ENCODE measurements at places on chromosomes 6 and 20.

DNA sequence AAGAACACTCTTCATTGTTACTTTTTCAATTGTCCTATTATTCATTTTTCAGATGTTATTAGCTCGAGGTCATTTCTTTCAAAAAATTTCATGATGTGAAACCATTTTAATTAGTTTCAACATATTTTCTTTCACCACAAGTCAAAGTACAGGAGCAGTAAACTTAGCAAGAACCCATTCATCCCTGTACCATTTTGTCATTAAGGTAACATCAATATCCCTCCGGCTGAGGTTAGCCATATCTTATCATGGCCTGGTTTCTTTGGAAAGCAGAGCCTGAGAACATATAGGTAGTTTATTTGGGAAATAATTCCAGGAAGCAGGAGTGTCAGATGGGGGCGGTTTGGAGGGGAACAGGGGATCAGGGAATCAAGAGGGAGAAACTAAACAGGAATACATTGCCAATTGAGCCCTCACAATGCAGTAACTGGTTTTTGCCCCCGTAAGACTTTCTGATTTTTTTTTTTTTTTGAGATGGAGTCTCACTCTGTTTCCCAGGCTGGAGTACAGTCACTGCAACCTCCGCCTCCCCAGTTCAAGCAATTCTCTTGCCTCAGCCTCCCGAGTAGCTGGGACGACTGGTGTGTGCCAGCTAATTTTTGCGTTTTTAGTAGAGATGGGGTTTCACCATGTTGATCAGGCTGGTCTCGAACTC lies 83.7 kb downstream of the MKKS start:
- no peak for DNase-seq

- DNase-seq: no peak
These were observed 3.5 kb downstream of the CST9 start for GRCh38 chr20:23602241-23602640.

DNA sequence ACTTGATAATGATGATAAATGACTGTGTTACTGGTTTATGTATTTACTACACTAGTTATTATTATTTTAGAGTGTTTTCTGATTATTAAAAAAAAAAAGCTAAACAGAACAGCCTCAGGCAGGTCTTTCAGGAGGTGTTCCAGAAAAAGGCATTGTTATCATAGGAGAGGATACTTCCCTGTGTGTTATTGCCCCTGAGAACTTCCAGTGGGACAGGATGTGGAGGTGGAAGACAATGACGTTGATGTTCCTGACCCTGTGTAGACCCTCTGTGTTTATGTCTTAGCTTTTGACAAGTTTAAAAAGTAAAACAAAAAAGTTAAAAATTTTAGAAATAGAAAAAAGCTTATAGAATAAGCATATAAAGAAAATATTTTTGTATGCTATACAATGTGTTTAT lies 49.1 kb downstream of the NCOA7 start:
- DNase-seq: no peak

DNA sequence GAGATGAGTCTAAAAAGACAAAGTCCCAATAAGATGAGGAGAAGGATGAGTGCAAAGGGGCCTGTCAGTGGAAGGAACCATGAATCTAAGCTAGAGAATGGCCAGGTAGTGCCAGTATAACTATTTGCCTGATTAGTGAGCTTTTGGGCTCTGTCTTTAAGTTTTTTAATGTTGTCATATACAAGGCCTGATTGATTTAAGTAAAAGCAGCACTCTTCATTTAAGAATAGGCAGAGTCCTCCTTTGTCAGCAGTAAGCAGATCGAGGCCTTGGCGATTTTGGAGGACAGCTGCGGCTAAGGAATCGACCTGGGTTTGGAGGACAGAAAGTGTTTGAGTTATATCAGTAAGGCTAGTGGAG lies 753.4 kb upstream of the ADGRB3 start:
- DNase-seq: no peak

DNA sequence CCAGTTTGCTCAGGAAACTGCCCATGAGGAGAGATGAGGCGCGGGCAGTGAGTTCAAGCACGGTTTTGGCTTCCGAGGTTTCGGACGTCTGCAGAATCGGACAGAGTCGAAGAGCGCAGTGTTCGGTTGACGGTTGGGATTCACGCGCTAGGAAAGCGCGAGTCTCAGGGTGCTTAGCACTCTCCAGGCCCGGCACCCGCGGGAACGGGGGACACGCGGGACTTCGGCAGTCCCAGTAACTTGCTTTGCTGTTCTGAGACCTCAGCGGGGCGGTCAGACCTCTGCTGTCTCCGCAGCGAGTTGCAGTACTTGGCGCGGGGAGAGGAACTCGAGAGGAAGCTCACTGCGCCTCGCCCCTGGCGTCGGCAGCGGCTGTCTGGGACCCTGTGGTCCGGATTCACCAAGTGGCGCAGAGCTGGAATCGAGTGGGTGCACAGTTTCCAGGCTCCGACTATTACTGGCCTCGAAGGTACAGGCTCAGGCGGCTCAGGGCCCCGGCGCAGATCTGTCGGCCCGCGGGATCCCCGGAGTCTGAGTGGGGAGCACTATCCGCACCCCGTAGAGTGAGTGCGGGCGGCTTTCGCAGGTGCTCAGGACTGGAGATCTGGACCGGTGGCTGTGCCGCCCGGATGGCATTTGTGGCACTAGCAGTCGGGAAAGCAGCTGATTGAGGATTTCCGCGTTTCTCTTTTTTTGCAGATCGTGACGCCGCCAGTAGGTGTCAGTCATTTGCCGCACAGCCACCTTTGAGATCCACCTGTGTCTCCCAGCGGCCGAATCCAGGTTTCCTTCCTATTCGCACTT lies at the start of gene POM121L2:
POM121L2 (minus strand) TSS at position 128 of the 804 bp plus-strand sequence; CDS start at position 25, 103 bp downstream.
- DNase-seq: no peak

DNA sequence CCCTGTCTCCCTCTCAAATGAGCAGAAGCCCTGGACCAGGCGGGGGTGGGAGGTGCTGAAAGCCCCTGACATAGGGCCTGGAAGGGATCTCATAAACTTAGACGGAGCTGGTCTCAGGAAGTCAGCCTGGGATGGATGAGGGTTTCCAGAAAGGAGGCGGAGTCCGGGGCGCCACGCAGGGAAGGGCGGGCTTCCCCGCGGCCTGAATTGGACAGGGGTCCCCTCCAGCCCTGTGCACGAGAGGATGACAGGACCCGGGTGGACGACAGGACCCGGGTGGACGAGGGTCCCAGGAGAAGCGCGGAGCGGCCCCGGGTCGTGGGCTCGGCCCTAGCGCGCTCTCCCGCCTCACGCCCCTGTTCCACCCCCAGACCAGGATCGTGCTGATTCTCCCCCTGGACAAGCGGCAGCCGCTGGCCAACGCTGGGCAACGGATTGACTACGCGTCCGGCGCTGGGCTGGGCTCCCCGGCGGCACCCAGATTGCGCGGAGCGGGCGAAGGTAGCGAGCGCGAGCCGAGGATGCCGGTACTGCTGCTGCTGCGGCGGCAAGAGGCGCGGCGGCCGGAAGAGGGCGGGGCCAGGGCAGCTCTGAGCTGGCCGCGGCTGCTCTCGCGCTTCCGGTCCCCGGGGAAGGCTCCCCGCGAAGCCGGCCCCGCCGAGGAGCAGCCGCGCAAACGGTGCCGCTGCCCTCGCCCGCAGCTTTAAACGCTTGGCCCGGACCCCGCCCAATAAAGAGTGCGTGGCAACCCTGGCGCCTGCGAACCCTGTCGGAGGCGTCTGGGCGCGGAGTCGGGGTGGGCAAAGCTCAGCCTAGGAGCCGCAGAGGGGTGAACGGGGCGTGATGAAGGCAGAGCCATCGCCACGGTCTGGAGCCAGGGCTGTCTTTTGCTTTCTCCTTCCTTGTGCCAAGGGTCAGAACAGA lies 1.3 kb downstream of the C20orf144 start:
- DNase-seq: peak; percentile 65

DNA sequence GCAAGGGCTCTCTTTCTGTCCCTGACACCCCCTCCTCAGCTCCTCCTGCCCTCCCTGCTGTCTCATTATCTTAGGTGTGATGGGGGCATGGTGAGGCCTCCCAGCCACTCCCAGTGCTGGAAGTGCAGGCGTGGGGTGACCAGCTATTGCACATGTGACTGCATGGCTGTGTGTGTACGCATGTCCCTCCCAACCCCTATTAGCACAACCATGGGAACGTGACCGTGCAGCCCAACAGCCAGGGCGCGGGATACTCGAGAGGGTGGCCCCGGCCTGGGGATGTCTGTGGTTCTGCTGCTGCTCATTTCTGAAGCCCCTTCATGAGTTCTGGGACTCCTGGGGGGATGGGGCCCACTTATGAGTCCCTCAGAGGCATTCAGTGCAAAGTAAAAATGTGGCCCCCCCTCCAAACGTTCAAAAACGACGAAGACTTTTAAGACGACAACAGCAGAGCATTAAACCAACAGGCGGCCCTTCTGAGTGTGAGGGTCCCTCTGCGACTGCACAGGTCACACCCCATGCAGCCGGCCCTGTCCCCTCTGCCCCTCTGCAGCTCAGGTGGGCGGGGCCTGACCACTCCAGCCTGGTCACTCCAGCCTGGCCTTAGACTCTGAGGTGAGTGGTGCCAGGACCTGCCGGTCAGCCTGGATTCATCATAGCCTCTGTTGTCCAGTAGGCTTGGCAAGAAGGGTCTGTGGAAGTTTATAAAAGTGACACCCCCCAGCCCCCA lies 51.1 kb downstream of the RBM38 start:
- no peak for DNase-seq

- DNase-seq: no peak
These were observed 49.2 kb upstream of the CST5 start for GRCh38 chr20:23928788-23929187.
